ENCODE measurements at places on chromosomes 2 and 18.

DNA sequence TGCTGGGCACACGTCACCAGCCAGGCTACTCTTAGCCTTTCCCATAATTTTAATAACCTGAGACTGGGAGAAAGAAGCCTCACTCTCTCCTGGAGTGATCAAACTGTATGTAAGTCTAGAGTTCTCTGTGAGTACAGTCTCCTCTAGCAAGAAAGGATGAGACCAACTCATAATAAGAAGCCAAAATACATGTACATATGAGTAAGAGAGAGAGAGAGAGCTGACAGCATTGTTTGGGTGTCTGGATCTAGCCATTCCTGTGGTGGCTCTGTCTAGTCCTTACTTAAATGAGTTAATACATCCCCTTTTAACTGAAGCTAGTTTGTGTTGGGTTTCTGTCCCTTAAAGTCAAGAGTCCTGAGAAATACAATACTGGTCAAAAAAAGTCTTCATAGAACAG, 26.0 kb upstream of the ANXA4 start:
- DNase-seq = peak; percentile 73
- H3K4me3 ChIP-seq = no peak overlapping the region
- H3K27me3 ChIP-seq = no peaks in the 10 kb centered on the region
- peaks cover 9% of the 10 kb centered on the region for H3K4me1 ChIP-seq
- H3K36me3 ChIP-seq = no peaks in the 10 kb centered on the region
- peak overlapping the region; percentile 2 for H3K27ac ChIP-seq

- H3K27me3 ChIP-seq = no peaks in the 10 kb centered on the region
- peaks cover 30% of the 10 kb centered on the region for H3K4me1 ChIP-seq
- no peaks in the 10 kb centered on the region for H3K36me3 ChIP-seq
- H3K4me3 ChIP-seq = no peak overlapping the region
- H3K27ac ChIP-seq = no peak overlapping the region
- DNase-seq = no peak
Observed at GRCh38 chr18:75492852-75493251, 65.3 kb upstream of the SMIM21 start.

- peaks cover 99% of the 10 kb centered on the region for H3K27me3 ChIP-seq
- peak overlapping the region; percentile 60 for H3K4me3 ChIP-seq
- H3K36me3 ChIP-seq = no peaks in the 10 kb centered on the region
Observed at GRCh38 chr2:236167297-236168109, 683 bp downstream of the GBX2 start.

GRCh38 chr2:36770542-36771287, 74.2 kb downstream of the VIT start:
- H3K4me1 ChIP-seq = no peaks in the 10 kb centered on the region
- no peak overlapping the region for H3K27ac ChIP-seq
- H3K36me3 ChIP-seq = no peaks in the 10 kb centered on the region
- peak; percentile 52 for DNase-seq
- no peak overlapping the region for H3K4me3 ChIP-seq

GRCh38 chr2:95354925-95355324, 47.6 kb upstream of the FAHD2A start:
- no peak overlapping the region for H3K27ac ChIP-seq
- H3K36me3 ChIP-seq = no peaks in the 10 kb centered on the region
- H3K4me1 ChIP-seq = peaks cover 13% of the 10 kb centered on the region
- no peak for DNase-seq
- H3K4me3 ChIP-seq = no peak overlapping the region

DNA sequence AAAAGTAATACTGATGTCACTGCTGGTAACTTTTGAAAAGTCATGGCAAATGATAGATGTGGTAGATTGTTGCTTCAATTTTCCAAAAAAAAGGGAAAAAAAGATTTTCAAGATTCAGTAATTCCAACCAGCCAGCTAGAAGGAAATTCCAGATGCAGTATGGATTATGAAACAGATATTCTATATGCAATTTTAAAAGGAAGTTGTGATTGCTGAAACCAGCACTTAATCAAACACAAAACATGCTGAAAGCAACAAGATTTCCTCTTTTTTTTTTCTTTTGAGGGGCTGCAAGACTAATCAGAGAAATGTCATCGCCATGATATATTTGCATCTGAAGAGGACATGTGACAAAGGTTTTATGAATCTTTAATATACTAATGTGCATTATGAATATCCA, 5.1 kb upstream of the HNMT start:
- peaks cover 30% of the 10 kb centered on the region for H3K4me1 ChIP-seq
- no peak overlapping the region for H3K4me3 ChIP-seq
- H3K27ac ChIP-seq = no peak overlapping the region
- H3K27me3 ChIP-seq = no peaks in the 10 kb centered on the region

GRCh38 chr2:235234736-235235135, 259.1 kb upstream of the AGAP1 start:
- DNase-seq = peak; percentile 78
- peaks cover 22% of the 10 kb centered on the region for H3K4me1 ChIP-seq
- H3K27ac ChIP-seq = no peak overlapping the region
- H3K4me3 ChIP-seq = no peak overlapping the region

- peaks cover 8% of the 10 kb centered on the region for H3K4me1 ChIP-seq
- DNase-seq = peak; percentile 45
Observed at GRCh38 chr2:148124271-148124670, 103.4 kb downstream of the MBD5 start.

DNA sequence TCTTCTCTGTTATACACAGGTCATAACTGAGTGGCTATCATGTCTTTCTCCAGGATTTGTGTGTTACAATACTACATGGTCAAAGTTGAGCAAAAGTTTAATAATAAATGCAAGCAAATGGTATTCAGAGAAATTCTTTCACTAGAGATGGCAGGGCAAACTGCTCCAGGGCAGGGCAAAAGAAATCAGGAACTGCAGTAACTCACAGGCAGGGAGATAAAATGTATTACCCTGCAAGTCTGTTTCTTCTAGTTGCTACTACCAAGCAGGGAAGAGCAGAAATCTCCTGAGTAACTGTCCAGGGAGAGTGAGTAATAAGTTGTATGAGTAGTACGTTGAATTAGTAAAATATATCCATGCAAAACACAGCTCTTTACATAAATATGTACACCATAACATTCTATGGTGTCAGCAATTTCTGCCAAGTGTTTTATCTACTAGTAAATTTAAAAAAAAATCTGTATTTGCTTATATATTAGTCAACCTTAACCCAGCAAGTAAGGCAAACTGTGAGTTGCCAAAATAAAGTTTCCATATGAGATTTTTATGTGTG, 404.1 kb downstream of the ZEB2 start:
- H3K4me1 ChIP-seq = peaks cover 42% of the 10 kb centered on the region
- no peak overlapping the region for H3K4me3 ChIP-seq
- H3K27ac ChIP-seq = peak overlapping the region; percentile 26
- H3K27me3 ChIP-seq = no peaks in the 10 kb centered on the region

GRCh38 chr18:1778496-1779178, 792.7 kb downstream of the METTL4 start:
- DNase-seq = no peak
- no peak overlapping the region for H3K27ac ChIP-seq
- no peaks in the 10 kb centered on the region for H3K36me3 ChIP-seq
- H3K4me3 ChIP-seq = no peak overlapping the region

DNA sequence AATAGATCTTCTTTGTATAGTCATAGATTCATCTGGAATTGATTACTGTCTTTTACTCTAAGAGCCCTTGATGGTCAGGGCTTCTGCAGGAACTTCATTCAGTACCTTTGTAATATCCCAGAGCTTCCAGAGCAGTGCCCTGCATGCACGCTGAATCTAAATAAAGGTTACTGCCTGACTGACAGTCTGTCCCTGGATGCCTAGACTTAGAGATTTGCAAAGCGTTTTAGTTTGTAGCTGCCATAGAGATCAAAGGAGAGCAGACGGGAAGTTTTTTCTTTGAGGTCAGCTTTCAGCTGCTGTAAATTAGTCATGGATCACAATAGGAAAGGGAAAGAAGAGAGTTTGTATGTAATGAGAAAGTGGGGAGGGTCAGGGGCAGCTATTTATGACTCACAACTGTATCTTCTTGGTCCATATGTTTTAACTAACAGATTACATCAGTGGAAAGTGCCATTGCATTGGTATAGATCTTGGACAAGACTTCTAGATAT, 45.2 kb upstream of the NYAP2 start:
- DNase-seq = peak; percentile 24
- H3K4me3 ChIP-seq = no peak overlapping the region
- H3K27me3 ChIP-seq = 0 out of 2 replicates have a peak, but pooled peaks cover 24% of the 10 kb centered on the region
- no peaks in the 10 kb centered on the region for H3K36me3 ChIP-seq
- no peak overlapping the region for H3K27ac ChIP-seq

DNA sequence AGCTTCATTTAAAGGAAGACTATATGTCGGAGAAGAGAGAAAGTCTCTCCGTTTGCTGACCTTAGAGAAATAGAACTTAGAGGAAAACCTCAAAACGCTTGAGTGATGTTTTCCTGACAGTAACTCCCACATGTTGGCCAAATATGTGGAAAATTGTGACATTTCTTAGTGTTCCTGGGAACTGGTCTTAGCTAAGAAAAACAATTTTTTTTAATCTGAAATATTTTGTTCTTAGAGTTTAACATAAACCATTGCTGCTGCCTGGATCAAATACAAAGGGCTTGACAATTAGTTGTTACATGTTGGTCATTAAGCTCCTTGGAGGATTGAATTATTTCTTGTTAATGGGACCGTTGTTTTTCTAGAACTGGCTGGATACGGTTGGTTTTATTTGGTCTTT, 16.3 kb downstream of the DYNC2LI1 start:
- H3K27me3 ChIP-seq = no peaks in the 10 kb centered on the region
- no peak overlapping the region for H3K27ac ChIP-seq
- DNase-seq = no peak
- no peaks in the 10 kb centered on the region for H3K4me1 ChIP-seq

DNA sequence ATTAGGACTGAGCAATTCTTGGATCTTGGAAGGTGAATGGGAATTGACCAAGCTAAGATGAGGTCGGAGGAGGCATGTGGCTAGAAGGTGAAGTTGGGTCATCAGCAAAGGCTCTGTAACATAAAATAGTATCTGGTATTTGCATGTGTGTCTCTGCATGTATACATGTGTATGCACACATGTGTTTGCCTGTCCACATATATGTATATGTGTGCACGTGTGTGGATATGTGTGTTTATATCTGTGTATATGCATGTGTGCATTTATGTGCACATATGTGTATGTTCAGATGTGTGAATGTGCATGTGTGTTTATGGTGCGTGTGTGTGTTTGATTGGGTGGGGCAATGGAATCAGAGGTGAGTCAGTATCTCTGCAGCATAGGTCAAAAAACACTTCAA, 664.3 kb downstream of the CNTNAP5 start:
- no peak for DNase-seq
- H3K27ac ChIP-seq = no peak overlapping the region
- no peaks in the 10 kb centered on the region for H3K36me3 ChIP-seq

- H3K27ac ChIP-seq = peak overlapping the region; percentile 92
- no peaks in the 10 kb centered on the region for H3K27me3 ChIP-seq
- H3K36me3 ChIP-seq = no peaks in the 10 kb centered on the region
- DNase-seq = peak; percentile 95
- peaks cover 14% of the 10 kb centered on the region for H3K4me1 ChIP-seq
- peak overlapping the region; percentile 77 for H3K4me3 ChIP-seq
Observed at GRCh38 chr2:231709981-231710798, 1.9 kb downstream of the PTMA start.

GRCh38 chr2:218066926-218067515, 2.0 kb upstream of the RUFY4 start:
- DNase-seq = no peak
- peaks cover 51% of the 10 kb centered on the region for H3K27me3 ChIP-seq
- H3K4me1 ChIP-seq = no peaks in the 10 kb centered on the region

DNA sequence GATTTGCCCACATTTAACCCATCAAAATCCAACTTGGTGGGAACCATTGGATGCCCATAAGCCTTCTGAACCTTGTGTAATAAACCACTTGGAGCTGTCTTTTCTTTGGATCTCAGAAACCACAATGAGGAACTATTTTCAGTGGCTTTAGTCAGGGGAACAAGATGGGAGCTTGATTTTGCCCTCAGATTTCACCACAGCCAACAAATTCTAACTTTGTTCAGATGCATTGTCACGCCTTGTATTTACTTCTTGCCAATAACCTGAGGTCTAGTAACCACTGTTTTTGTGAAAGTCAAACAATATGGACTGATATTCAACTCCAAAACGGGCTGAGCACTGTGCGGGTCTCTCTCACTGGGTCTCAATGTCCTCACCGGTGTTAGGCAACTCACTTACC, 508.2 kb downstream of the TNS1 start:
- DNase-seq = no peak
- peaks cover under 1% of the 10 kb centered on the region for H3K4me1 ChIP-seq
- no peak overlapping the region for H3K27ac ChIP-seq
- no peak overlapping the region for H3K4me3 ChIP-seq
- H3K36me3 ChIP-seq = no peaks in the 10 kb centered on the region

DNA sequence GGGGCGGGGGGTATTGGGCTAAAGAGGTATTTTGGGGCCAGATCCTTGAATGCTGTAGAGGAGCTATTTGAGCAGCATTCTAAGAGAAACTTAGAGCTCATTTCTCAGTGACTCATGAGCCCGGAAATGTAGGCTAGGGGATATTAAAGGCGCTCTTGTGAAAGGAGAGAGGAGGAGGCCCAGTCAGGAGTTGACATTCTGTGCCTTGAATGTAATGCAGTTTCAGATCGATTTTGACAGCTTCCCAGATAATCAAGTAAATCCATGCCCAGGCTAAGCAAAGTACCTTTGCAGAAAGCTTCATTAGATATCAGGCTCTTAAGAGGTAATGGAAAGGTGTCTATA, 1.5 kb downstream of the CAB39 start:
- peaks cover 25% of the 10 kb centered on the region for H3K4me1 ChIP-seq
- no peaks in the 10 kb centered on the region for H3K36me3 ChIP-seq
- peak overlapping the region; percentile 93 for H3K4me3 ChIP-seq
- DNase-seq = peak; percentile 89

- no peaks in the 10 kb centered on the region for H3K27me3 ChIP-seq
- peaks cover 12% of the 10 kb centered on the region for H3K36me3 ChIP-seq
- H3K27ac ChIP-seq = no peak overlapping the region
Observed at GRCh38 chr2:196148736-196149135, 22.6 kb downstream of the STK17B start.

- no peak overlapping the region for H3K27ac ChIP-seq
- DNase-seq = peak; percentile 20
- no peaks in the 10 kb centered on the region for H3K27me3 ChIP-seq
- H3K4me1 ChIP-seq = no peaks in the 10 kb centered on the region
- H3K4me3 ChIP-seq = no peak overlapping the region
Observed at GRCh38 chr18:9838144-9838877, 47.5 kb upstream of the TXNDC2 start.

DNA sequence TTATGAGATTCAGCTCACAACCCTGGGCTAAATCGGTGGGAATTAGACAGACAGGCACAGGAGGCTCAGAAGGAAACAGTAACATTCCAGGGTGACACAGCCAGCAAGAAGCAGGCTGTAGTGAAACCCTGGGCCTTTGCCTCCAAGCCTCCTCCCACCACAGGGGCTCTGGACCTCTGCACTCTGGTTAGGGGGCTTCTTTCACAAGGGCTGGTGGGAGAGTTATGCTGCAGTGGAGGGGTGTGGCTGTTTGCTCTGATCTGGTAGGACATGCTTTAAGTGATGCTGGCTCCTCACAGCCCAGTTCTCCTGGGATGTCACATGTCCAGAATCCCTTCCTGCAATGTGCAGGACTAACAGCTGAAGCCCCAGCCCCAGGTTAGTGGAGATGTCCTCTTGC, 109.9 kb downstream of the TGFA start:
- H3K27ac ChIP-seq = no peak overlapping the region
- H3K4me3 ChIP-seq = no peak overlapping the region
- no peaks in the 10 kb centered on the region for H3K4me1 ChIP-seq
- no peaks in the 10 kb centered on the region for H3K27me3 ChIP-seq

- no peaks in the 10 kb centered on the region for H3K36me3 ChIP-seq
- no peaks in the 10 kb centered on the region for H3K27me3 ChIP-seq
- DNase-seq = no peak
- no peak overlapping the region for H3K4me3 ChIP-seq
- H3K4me1 ChIP-seq = no peaks in the 10 kb centered on the region
- no peak overlapping the region for H3K27ac ChIP-seq
Observed at GRCh38 chr2:105252271-105252670, 10.7 kb downstream of the GPR45 start.

Data from GM23248 (cell line).